ENCODE measurements at places on chromosomes 4 and X. TPM values are rescaled to one million over a fixed set of nuclear protein-coding genes. Genes with fewer than 3 reads are reported as not detected.
A peak's percentile ranks its signal among the peaks of the same experiment; 100 is the strongest.

DNA sequence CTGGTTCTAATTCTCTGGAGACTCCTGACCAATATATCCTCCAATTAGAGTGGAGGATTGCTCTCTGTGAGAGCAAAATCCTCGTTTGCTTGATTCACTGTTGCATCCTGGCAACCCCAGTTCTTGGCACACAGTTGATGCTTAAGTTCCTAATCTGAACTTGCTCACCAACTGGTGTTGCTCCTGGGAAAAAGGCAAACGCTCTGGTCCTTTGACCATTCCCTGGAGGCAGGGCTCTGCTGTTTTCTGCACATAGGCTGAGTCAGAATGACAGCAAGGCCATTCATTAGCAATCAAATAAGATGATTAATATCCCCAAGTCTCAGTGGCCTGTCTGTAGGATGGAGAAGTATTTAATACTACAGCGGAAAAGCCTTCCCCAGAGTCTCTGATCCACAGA is 172.7 kb upstream of the TBC1D9 start:
- H3K36me3 ChIP-seq, result no peaks in the 10 kb centered on the region
- no peaks in the 10 kb centered on the region for H3K27me3 ChIP-seq
- no peak overlapping the region for H3K4me3 ChIP-seq
- no peaks in the 10 kb centered on the region for H3K4me1 ChIP-seq

DNA sequence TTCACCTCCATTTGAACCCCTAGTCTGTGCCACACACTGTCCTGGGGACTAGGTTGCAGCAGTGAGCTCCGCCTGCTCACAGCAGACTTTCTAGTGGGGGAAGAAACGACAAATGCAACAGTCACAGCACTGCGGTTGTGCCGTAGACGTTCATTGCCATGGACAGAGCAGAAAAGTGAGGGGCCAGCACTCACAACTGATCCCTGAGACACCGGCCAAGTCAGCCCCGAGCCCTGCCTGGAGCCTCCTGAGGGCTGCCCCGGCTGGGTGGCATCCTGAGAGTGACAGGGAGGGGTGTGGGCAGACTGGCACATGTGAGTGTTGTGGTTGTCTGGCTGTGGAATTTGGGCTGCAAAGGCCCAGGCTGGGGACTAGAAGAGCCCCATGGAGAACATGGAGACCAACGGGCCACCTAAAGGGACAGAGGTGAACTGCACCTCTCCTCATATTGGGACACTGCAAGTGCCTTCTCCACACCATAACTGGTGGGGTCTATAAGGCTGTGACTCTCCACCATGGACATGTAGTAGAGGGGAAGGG is 4.6 kb downstream of the DUSP9 start:
- peaks cover 8% of the 10 kb centered on the region for H3K27me3 ChIP-seq
- H3K4me1 ChIP-seq, result peaks cover 6% of the 10 kb centered on the region
- DNase-seq, result no peak
- no peak overlapping the region for H3K27ac ChIP-seq

DNA sequence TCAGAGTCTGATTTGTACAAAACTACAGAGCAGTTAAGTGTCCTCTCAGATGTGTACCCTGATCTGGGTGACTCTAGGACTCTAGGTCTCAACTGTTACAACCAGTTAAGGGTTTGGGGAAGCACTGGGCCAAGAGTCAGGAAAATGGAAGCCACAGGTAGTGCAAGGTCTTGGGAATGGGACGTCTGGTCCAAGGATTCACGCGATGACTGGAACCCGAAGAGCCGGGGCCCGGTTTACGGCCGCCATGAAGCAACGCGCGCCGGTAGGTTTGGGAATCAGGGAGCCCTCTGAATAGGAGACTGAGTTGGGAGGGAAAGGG is 321 bp upstream of the HPRT1 start:
- no peak for DNase-seq
- peaks cover 4% of the 10 kb centered on the region for H3K4me1 ChIP-seq
- peak overlapping the region; percentile 79 for H3K27ac ChIP-seq
- H3K4me3 ChIP-seq, result peak overlapping the region; percentile 67

DNA sequence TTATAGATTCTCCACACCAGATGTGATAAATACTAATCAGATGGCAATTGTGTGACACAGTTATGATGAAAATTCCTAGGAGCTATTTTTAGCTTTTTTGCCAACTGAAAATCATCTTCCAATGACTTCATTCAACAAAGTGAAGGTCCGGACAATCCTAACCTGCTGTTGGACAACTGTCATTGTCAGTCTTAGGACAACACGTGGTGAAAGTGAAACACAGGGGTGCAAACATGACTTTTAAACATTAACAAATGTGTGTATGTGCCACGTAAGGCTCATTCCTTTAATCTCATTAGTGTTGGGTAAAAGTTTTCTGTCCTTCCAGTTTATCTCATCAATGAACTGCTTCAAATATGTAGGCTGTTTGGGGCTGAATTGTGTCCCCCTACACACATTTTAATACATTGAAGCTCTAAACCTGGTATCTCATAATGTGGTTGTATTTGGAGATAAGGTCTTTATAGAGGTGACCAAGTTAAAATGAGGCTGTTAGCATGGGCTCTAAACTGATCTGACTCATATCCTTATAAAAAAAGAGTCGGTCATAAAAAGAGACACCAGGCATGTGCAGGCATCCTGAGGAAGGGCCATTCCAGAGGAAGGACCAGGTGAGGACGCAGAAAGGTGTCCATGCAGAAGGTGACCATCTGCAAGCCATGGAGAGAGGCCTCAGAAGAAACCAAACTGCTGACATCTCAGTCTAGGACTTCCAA is 41.2 kb upstream of the SMAD1 start:
- no peak overlapping the region for H3K27ac ChIP-seq
- H3K4me1 ChIP-seq, result no peaks in the 10 kb centered on the region
- H3K4me3 ChIP-seq, result no peak overlapping the region
- no peak for DNase-seq
- H3K27me3 ChIP-seq, result no peaks in the 10 kb centered on the region

The GSX2 gene
- total RNA-seq, result not detected

The COL4A6 gene
- 1.0 TPM for total RNA-seq

The DACH2 gene
- total RNA-seq, result not detected

Measured in upper lobe of left lung (tissue), 6 donors.